ENCODE measurements at places on chromosomes 1 and 21.

- peak; percentile 18 for DNase-seq
Measured at GRCh38 chr1:40774266-40774998, 9.2 kb upstream of the KCNQ4 start.

DNA sequence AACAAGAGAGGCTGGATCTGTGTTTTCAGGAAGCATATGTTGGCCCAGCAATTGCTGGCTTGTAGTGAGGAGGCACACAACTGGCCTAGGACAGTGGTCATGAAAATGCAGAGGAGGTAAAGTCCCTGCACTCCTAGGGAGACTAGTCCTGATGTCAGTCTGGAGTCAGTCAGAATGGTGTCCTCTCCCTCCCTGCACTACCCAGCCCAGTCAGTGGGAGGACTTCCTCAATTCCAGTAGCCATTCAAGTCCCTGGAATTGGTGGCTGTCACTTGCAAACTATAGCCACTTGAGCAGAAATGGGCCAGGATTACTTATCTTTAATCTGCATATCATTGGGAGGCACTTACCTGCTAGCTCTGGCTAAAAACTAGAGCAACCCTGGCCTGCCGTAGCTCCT lies 18.6 kb downstream of the NDUFS5 start:
- DNase-seq, result no peak

- DNase-seq, result no peak
Measured at GRCh38 chr1:178196631-178197030, 102.7 kb downstream of the RASAL2 start.

DNA sequence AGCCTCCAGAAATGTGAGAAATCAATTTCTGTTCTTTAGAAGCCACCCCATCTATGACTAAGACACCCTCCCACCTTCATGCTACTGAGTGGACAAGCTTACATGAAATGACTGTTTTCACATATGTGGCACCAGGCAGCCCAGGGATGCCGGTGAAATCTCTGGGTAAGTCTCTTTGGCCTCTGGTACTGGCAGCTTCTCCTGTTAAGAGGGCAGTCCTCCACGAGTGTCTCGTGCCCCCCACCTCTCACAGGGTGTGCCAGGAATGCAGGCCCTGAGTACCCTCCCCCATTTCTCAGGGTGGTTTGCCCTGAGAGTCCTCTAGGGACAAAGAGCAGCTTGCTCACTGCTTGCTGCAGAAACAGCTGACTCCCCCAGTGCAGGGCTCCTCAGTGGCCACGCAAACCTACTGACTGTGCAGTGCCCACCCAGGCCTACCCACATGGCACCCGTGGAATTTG lies 3.2 kb upstream of the PRXL2B start:
- no peak for DNase-seq

DNA sequence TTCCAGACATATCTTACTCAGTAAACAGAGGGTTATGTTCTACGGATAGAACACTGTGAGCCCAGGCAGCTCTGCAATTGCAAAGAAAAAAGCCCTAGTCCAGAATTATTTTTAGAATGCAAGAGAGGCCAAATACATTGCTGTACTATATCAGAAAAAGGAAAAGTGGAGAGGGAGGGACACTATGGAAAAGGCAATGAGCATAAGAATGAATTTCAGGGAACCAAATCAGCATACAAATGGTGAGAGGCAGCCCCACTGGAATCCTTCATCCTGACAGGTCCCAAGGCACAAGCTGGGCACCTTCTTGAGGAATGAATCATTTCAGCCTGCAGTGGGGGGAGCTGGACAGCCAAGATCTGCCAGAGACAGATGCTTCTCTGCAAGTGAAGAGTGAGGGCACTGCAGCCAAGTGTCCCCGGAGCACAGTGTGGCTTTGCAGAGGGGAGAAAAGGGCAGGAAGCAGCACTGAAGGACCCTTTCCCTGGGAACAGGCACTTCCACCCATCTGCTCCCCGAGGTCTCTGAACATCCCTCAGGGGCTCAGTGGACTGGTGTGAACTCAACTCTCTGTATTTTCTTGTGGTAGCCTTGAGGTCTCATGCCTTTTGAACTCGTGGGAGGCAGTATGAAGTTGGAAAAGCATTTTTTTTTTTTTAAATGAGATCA lies 115.6 kb downstream of the XCL2 start:
- no peak for DNase-seq

DNA sequence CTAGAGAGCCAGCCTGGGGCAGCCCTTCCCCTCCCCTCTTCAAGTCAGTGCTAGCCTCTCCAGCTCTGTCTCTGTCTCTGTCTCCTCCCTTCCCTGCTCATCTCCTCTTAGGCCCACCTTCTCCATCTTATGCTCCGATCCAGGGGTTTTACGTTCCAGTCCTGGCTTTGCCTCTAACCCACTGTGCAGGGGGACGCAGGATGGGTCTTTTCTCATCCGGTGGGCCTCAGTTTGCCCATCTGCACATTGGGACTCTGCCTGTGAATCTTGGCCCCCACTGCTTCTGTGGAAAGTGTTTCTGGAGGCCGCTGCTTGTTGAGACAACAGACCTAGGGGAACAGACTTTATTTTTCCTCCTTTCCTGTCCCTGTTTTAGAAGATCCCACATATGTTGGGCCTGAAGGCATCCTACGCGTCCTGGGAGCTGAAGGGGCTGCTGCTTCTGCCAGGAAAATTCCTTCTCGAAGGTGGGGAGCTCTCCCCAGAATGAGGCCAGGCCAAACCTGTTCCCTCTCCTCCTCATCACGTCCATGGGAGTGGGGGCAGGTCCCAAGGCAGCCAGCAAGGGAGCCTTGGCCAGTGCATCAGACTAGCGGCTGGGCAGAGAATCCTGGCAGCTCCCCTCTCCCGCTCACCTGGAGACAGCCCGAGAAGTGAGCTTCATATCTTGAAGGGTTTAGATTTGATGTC lies 99.5 kb upstream of the CSF3R start:
- DNase-seq, result no peak

DNA sequence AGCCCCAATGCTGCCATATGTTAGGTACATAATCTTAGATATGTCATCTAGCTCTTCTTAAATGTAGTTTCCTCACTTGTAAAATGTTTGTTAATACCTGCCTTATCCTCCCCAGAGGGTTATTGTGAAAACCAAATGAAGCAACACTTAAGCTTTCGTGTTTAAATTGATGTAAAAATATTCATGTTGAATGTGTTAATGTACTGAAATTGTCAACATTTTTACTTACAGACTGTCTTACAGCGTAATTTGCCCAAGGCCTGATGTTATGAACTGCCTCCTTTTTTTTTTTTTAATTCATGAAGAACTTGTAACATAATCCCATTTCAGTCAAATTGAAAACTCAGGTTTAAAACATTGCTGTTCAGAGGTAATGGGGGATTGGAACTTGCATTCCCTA lies 25.6 kb upstream of the ENAH start:
- no peak for DNase-seq

DNA sequence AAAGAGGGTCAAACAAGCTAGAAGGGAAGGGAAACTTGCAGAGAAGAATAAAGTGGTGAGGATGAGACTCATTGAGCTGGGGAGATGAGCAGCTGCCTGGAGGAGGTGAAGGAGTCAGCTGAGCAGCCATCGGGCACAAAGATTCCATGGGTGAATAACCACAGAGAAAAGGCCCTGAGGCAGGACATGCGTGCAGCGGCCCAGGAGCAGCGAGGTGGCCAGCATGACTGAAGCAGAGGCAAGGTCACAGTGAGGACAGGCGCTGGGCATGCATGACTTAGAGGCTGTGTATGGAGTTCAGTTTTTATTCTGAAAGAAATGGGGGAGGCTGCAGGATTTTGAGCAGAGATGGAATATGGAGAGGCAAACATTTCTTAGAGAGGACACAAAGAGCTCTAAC lies 24.9 kb downstream of the OLFML2B start:
- DNase-seq, result no peak

DNA sequence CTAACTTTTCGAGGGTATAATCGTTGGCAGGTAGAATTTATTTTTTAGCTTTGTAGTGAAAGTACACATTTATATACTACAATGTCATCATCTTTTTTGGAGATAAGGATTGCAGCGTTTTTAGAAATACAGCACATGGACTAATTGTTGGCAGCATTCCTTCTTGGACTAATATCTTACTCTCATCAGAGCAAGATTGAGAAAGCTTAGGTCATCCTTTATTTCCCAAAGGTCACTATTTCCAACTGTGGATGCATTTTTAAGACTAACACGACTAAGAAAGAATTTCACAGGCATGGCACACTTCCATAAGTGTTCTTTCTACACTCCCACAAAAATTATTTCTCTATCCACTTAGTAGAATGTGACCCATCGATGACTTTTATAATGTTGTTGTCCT lies 732.3 kb downstream of the NCAM2 start:
- DNase-seq, result no peak

DNA sequence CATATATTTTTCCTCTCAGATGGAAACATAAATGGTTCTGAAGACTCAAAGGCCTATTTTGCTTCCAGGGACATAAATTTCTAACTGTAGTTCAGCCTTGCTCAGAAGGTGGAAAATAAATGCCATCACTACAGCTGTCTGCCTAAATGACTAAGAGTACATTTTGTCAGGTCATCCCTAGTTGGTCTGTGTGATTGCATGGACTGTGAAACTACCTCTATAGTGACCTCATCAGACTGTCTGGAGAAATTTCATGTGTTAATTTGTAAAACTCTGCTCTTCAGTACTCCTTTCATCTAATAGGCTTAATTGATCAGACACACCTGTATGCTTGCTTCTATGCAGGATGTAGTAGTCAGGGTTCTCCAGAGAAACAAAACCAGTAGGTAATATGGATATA lies 886.9 kb downstream of the AMY1C start:
- DNase-seq, result no peak

DNA sequence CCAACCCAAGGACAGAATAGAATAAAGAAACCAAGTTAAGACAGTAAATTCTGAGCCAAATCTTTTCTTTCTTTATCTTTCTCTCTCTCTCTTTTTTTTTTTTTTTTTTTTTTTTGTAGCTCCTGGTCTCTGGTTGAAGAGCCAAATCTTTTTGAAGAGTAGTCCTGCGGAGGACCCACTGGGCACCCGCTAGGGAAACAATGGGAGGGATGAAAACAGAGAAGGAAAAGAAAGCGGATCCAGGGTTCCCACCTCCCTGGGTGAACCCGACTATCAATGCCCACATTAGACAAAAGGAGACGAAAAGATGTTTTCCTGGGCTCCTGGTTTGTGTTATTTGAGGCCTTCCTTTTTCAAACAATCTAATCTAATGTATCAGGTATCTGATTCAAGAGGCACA lies 49.8 kb upstream of the FBXO28 start:
- DNase-seq, result no peak

- no peak for DNase-seq
Measured at GRCh38 chr1:109807402-109807801, 43.7 kb upstream of the EPS8L3 start.

DNA sequence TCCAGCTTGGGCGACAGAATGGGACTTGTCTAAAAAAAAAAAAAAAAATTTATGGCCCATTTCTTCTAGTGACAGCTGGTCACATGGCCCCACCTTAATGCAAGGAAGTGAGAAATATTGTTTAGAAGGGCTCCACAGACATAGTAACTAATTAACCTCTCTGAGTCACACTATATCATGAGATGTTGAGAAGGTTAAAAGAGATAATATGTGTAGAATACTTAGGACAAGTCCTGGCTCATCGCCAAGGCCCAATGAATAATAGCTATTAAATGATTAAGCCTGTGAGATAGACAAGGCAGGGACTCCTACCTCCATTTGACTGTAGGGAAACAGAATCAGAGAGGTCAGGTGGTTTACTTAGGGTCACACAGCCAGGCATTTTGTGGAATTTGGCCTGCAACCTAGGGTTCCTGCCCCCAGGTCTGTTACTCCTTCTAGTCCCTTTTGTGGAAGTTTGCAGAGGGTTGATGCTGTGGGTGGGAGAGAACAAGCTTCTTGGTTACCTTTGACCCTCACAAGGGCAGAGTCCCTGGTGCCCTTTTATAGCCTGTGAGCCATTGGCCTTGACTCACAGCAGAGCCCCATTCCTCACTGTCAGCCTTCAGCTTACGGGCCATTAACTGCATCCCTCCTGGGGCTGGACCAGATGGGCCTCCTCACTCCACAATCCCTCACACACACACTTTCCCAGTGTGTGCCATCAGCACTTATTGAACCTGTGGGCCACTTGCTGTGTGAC lies 48.5 kb downstream of the OPRD1 start:
- DNase-seq, result no peak

DNA sequence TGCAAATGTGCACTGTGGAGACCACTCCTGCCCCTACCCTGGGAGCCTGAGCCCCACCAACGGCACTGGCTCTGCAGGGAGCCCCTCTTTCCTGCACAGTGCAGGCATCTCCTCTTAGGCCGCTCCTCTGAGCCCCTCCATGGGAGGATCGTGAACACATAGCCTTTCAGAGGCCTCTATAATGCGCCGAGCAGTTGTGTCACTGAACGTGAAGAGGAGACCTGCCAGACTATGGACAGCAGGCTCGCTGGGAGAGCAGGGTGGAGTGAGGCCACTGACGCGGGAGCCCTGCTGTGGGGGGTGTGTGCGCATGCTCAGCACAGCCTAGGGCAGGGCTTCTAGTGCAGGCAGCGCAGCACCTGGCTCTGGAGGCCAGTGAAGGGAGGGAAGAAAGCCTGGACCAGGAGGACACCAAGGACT lies 151.3 kb upstream of the COL6A1 start:
- no peak for DNase-seq

DNA sequence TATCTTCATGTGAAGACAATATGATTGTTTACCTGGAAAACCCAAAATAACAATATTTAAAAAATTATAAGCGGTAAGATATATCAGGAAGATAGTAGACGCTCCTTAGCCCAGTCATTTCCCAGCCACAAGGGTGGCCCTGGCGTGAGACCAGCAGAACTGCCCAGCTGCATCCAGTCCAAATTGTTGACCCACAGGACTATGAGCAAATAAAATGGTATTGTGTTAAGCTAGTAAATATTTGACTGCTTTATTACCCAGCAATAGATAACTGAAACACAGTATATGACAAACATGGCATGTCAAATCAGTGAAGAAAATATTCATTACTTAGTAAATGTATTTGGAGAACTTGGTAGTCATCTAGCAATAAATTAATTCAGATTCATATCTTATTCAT lies 294.3 kb upstream of the SPAG17 start:
- DNase-seq, result no peak

GRCh38 chr1:25550683-25551310 lies 7.4 kb downstream of the LDLRAP1 start:
- no peak for DNase-seq

Measured in GDM1 (cell line).